GM12878 (cell line): ENCODE measurements at places on chromosomes 3 and 15.

DNA sequence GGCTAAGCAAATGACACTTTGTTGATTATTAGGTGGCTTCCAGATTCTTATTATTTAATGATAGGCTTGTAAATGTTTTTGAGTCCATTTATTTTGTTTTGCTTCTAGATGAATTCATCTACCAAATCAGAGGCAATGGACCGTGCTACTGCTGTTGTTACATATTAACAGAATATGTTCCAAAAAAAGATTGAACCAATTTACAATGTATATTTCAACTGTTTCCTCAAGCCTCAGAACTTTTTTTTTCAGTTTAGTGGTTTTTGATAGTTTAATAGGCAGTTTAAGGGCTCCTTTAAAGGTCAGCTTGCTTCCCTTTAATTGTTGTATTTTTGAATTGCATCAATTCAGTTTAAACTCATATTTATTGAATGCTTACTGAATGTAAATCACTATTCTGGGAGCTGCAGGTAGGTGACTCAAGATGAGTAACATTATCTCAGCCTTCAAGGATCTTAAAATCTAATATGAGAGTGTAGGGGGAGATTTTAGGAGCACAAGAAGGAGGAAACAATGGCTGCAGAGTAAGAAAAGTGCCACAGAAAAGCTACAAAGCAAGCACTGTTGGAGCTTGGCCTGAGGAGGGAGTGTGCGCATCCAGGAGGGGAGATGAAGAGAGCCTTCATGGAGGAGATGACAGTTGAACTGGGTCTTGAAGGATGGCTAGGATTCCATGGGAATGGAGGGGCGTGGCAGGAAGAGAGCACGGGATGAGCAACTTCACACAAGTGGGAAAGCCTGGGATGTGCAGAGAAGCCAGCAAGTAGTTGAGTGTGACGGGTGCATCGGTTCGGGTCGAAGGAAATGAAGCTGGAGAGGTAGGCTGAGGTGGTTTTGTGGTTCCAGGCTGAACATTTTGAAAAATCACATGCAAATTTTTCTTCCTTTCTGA, 14.7 kb downstream of the MAP2K1 start:
- no peak for DNase-seq

- DNase-seq: no peak
These were observed 596.1 kb downstream of the OTOL1 start for GRCh38 chr3:162092751-162093150.

- DNase-seq: no peak
These were observed 26.1 kb downstream of the ABTB1 start for GRCh38 chr3:127698691-127699415.

GRCh38 chr3:114727373-114727772, 419.7 kb downstream of the ZBTB20 start:
- DNase-seq: no peak

DNA sequence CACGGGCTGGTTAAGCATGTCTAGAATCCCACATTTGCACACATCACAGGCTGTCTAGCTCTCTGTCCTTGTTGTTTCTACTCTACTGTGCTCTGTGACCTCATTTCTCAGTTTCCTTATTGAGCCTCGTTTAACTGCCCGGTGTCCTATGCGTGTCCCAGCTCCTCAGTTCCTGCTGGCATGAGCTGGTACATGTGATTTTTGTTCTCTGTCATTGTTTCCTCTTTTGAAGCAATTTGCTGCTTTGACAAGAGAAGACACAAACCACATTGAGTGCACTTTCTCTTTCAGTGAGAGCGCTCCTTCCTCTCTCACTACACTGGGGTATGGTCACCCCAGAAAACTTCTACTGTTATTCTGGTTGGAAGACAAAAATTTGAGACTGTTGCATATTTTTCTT, 563.5 kb downstream of the PDCD6IP start:
- DNase-seq: peak; percentile 96

DNA sequence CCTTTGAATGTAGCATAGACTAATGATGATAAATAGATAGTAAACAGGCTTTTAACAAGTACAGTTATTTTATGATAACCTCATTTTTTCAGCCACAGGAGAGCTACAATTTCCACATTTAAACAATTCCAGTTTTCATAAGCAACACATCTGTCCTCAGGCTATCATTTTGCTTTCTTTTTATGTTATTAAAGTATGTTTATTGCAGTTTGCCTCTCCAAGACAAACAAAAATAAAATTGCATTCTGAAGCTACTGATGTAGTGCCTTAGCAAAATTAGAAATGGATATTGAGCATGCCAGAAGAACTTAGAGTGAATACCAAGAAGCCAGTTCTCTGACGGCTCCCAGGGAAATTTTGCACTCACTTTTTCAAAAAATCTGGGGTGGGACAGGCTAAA, 140.6 kb upstream of the ABHD17C start:
- no peak for DNase-seq

GRCh38 chr3:78483090-78483489, 1284.7 kb downstream of the ROBO1 start:
- DNase-seq: no peak

DNA sequence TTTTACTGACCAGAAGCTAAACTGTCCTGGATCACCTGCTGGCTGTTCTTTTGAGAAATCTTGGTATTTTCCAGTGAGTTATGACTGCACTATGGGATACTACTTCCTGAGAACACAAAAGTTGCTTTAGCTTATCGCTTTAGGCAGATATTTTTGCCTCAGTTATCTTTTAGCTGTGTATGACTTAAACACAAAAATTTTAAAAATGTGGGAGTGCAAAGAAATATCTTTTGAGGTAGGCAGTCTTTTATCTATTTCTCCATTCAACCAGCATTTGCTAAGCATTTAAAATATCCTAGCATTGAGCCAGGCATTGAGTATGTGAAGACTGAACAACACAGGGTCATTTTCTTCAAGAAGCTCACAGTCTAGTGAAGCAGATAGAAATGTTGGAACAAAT, 981.9 kb downstream of the FHIT start:
- no peak for DNase-seq

GRCh38 chr3:65245133-65246063, 557.6 kb upstream of the ADAMTS9 start:
- DNase-seq: no peak

GRCh38 chr3:155313300-155313699, 19.8 kb upstream of the STRIT1 start:
- no peak for DNase-seq

DNA sequence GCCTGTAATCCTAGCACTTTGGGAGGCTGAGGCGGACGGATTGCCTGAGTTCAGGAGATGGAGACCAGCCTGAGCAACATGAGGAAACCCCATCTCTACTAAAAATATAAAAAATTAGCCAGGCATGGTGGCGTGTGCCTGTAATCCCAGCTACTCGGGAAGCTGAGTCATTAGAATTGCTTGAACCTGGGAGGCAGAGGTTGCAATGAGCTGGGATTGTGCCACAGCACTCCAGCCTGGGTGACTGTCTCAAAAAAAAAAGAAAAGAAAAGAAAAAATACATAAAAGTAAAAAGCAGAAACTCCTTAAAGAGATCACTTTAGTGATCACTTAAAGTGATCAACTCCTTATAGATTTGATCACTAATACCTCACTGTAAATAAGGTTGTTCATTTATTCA, 78.0 kb downstream of the GMPS start:
- no peak for DNase-seq

DNA sequence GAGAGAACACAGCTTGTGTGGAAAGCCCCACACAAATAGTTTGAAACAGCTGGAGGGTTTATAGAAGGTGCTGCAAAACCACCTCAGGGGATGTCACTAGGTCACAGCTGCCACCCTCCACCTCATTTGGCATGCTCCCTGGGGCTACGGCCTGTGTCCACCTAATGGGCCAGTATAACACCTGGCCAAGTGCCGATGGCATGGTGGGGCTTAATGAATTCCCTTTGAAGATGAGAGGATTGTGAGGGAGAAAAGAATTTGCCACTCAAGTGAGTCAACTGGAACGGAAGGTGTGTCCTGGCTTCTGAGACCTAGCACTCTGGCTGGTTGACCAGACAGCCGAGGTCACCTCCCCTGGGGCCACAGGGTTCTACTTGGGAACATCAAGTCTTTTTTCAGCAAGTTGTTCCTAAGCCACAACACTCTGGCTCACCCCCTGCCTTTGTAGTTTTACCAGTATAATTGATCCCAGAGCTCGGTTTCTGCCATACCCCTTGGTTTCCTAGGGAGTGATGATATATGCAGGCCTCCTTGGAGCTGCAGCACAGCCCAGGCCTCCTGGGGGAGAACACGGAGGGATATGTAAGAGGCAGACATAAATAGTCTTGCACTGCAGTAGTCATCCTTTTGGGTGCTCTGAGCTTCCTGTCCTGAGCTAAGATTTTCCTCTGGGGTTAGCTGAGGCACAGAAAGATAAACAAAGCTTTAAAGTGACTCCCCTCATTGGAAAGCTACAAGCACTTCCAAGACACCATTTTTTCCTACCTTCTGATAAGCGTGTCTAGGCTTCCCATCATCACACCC, 178.2 kb upstream of the LPP start:
- DNase-seq: no peak

DNA sequence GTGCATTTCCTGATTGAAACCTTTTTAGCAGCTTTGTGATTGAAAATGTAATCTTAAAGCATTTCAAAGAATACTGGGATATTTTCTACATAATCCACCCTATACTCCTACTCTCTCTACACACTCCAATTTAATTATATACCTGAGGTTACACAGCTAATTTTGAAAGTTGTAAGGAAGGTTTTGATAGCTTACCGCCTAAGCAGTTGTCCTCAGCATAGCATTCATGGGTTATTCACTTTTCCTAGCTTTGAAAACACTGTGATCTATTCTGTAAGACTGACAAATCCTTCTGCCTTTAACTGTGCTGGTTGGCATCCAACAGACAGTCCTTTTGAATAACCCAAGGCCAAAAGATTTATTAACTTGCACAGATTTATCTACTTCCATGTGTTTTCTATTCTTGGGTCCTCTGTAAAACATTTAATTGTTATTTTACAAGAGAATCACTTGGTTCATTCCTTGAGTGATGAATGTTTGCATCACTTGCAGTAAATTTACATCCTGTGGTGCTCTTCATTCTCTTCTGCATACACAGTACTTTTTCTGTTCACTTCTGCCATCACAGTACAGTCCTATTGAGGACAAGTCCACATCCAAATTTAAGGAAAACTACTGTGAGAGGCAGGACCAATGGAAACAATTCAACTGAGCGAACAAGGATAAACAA, 44.8 kb downstream of the SERPINI1 start:
- DNase-seq: no peak

GRCh38 chr3:47016934-47017435, 37.5 kb downstream of the NBEAL2 start:
- DNase-seq: peak; percentile 40

GRCh38 chr3:100702980-100703345, 6.3 kb upstream of the TFG start:
- no peak for DNase-seq

GRCh38 chr3:126834596-126835471, 130.8 kb downstream of the CHCHD6 start:
- no peak for DNase-seq

DNA sequence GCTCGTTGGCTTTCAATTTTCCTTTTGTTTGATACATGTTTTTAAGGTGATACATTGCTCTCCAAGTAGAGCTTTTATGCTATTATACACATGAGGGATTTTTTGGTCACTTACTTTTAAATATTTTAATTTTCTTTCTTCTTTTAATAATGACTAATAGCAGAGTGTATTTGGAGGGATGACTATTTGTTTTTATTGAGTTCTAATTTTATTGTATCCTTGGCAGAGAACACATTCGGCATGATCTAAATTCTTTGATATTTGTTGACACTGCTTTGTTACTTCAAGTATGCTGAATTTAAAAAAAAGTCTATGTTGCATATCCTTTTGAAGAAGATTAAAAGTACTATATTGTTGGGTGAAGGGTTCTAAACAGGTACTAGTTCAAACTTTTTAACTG, 149.9 kb upstream of the PDZRN3 start:
- no peak for DNase-seq

DNA sequence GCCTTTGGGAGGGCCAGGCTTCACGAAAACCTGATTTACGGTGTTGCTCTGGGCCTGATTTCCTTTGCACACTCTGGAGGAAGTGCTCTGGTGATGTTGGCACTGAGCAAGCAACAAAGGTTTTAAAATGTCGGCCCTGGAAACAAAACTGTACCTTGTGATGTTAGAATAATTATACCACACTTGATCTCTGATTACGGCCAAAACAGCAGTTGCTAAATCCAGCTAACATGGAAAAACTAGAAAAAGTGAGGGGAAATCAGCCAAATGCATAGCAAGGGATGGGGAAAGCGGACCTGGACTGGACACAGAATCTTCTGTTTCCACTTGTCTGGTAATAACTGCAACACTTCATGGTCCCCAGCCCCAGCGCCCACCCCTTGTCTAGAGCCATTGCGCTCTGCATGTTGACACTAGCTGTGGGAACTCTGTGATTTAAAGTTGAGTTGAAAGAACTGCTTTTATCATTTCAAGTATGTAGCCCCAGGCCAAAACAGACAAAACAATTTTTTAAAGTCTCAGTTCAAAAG, 120.1 kb downstream of the VGLL4 start:
- no peak for DNase-seq

GRCh38 chr15:90597577-90597976, 67.9 kb downstream of the CRTC3 start:
- DNase-seq: peak; percentile 68

DNA sequence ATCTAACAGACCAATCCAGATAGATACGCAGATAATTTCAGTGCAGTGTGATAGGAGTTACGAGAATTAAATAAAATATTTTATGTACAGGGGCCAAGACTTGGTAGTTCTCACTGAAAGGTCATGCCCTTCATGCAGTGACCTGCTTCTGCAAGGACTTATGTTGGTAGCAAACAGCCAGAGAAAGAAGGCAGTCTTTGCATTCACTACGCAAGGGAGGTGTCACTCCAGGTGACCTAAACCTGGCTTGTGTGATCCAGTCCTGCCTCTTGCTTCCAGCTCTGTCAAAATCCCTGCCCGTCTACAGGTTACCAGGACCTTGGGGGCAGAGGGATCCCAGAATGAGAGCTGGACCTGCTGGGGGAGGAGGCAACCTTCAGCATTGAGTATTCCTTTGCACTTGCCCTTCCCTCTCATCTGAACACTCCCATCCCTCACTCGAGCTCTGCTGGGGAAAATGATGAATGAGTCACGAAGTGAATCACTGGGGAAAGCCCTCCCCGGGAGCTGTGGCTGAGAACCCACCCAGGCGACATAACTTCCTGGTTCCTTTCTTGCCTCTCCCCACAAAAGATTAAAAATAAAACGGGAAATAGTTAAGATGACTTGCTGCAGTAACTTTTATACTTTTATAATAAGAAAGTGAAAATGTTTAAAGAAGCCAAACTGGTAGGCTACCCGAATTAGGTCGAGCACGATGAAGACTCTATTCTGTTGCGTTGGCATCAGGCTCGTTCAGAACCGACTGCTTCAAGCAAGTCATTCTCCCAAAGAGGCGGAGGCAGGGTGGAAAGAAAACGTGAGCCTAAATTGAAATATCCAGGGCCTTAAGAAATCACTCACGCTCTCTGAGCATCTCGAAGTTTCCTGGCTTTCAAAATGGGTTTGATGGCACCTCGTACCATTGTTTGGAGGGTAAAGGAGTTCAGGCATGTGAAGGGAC, 216.1 kb downstream of the SLCO3A1 start:
- peak; percentile 44 for DNase-seq

DNA sequence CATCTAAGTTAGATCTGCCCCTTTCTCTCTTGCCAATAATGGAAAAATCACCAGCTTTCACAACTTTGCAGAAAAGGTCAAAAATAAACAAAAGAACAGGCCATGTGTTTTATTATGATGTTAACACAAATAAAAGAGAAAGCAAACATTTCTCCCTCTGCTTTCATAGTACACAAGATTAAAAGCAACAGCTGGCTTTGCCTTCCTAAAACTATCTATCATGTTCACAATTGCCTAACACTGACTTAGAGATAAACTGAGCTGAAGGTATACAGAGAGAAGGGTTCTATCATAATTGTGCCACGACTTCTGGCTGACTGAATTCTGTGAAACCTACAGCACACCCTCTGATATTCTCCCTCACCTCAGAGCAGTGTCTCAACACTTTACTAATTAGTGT, 29.4 kb downstream of the AADAC start:
- DNase-seq: no peak
